Mesendoderm (in vitro differentiated cells): ENCODE measurements at places on chromosomes 2 and 18.

DNA sequence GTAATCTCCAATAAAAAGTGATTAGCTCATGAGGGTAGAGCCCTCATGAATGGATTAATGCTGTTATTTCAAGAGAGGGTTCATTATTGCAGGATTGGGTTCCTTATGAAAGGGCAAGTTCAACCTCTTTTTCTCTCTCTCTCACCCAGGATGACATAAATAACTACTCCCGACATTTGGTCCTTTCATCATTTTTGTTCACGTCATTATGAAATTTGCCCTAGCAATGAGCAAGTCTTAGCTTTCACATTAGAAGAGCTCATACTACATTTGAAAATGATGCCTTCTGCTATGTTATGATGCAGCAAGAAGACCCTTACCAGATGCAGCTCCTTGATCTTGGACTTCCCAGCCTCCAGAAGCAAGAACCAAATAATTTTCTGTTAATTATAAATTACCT, 152.5 kb downstream of the ICOS start:
- DNase-seq, result no peak

DNA sequence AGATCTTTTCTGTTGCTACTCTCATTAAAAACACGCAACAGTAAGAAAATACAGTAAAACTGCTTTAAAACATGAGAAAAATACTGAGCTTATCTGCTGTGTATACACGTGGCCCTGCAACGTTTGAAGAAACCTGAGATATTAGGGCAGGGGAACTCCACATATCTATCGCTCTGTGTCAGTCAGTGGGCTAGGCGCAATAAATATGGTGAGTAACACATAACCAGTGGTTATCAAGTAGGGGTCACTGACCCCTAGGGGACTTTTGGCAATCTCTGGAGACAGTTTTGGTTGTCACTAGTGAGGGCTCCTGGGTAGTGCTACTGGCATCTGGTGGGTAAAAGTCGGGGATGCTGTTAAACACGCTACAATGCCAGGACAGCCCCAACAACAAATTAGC, 14.9 kb downstream of the STAT1 start:
- DNase-seq, result no peak

GRCh38 chr2:102204638-102205037, 17.8 kb downstream of the IL1RL2 start:
- no peak for DNase-seq

GRCh38 chr2:127464470-127465257, 46.4 kb downstream of the PROC start:
- DNase-seq, result no peak

DNA sequence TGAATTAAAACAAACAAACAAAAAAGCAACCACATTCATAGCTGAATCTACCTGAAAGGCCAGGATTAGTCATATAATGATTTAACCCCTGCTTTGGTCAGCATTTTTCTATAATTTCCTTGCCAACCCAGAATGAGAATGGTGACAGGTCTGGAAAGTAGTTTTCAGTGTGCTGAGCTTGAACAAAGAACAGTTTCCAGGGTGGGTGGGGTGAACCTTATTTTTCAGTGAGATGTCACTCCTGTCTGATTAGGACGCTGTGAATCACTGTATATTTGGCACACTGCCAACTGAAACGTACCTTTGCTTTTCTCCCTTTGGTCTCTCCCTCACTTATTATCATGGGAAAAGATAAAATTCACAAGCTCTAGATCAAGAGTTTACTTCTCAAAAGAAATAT, 35.0 kb upstream of the DSC1 start:
- DNase-seq, result no peak

DNA sequence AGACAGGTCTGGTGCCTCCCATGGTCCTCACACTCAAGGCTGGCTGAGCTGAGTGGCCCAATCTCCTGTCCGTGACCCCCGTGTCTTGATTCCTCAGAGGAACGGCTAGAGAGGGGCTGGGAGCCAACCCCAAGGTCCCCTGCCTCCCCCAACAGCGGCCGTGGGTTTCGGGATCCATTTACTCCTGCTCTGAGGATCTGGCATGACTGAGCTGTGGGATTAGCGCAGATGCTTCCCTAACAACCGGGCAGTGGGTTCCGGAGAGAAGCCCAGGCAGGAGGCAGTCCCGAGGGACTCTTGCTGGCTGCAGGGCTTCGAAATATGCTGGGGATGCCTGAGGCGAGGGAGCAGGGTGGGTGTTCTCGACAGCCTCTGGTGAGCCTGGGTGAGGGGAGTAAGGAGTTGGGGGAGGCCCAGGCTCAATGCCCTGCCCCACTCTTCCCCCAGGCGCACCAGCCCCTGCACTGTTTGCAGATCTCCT, 18.9 kb downstream of the GPR35 start:
- no peak for DNase-seq

GRCh38 chr2:18795906-18796305, 206.5 kb upstream of the NT5C1B start:
- DNase-seq, result no peak
